GM13976 (cell line): ENCODE measurements at places on chromosomes 12 and 14.

- DNase-seq, result peak; percentile 32
Observed at GRCh38 chr12:7907009-7907408, 29.0 kb downstream of the SLC2A3 start.

DNA sequence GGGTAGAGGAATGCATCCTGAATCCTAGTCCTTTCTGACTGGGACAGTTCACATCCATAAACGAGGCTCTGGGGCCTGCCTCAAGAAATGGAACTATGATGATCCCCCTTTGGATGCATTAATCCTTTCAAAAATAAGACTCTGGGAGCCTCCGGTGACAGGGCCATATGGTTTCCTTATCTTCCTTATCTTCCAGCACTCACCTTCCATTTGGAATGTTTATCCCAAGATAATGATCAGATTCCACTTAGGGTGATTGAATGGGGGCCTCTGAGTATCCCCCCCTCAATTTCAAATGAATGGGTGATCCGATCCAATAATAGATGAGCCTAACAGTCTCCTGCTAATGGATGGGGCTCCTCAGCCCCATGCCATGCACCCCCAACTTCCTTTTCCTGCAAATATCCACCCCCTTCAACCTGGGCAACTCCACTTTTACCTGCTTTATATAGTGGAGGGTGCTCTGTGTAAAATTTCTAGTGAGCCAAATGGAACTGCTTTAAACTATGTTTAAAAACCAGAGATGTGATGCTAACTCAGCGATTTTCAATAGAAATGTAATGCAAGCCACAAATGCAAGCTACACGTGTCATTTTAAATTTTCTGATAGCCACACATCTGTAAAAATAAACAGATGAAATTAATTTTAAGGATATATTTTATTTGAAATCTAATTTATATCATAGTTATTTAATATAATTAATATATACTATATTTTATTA is 157.8 kb downstream of the ZFP36L1 start:
- no peak for DNase-seq

GRCh38 chr12:50659260-50659659 is 104.6 kb upstream of the ATF1 start:
- DNase-seq, result no peak

GRCh38 chr12:105453316-105453715 is 122.8 kb downstream of the C12orf75 start:
- DNase-seq, result no peak

GRCh38 chr14:92668276-92668973 is 80.0 kb downstream of the LGMN start:
- DNase-seq, result no peak

DNA sequence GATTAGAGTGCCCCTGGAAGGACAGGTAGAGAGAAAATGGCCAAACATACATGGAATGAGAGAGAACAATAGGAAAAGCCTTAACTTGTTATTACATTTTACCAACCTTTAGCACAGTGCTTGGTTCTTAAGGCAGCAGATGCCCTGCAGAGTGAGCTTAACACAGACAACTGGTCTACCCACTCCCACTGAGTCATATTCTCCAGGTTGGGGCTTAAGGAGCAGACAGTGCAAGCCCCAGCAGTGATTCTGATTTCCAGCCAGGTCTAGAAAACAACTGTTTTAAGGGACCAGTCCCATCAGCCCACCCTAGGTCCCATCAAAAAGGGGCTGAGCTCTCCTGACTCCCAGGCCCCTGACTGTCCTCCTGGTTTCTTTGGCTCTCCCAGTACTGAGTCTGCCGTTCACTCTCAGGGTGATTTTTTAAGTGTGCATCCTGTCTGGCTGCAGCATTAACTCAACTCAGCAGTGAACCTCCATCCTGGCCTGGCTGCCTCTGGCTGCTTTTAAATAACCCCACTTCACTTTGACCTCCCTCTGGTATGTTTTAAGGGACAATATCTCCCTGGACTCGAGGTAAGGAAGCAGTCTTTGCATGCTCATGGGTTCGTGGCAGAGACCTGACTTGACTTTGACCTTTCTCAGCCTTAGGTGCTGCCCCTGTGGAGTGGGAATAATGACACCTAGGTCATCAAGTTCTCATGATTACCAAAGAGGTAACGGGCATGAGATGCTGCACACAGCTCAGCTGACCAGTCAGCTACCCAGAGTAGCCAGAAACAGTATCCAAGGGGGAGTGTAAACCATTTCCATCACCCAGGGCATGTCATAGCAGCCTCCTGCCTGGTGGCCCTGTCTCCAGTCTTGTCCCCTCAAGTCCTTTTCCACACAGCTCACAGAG is 210.7 kb upstream of the PWP1 start:
- no peak for DNase-seq

- no peak for DNase-seq
Observed at GRCh38 chr12:90745211-90745610, 209.8 kb downstream of the CCER1 start.

GRCh38 chr14:31510222-31510621 is 22.4 kb upstream of the GPR33 start:
- DNase-seq, result peak; percentile 36

DNA sequence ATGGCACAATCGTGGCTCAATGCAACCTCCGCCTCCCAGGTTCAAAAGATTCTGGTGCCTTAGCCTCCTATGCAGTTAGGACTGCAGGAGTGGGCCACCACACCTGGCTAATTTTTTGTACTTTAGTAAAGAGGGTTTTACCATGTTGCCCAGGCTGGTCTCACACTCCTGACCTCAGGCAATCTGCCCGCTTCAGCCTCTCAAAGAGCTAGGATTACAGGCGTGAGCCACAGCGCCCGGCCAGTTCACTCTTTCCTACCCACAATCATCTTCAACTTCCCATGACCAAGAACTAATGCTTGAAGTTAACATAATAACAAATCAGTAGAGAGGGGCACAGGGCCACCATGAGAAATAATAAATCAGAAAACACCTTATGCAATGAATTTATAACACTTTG is 82.4 kb downstream of the HECTD1 start:
- DNase-seq, result no peak

GRCh38 chr14:48704639-48705038 is 881.5 kb downstream of the RPS29 start:
- DNase-seq, result no peak

DNA sequence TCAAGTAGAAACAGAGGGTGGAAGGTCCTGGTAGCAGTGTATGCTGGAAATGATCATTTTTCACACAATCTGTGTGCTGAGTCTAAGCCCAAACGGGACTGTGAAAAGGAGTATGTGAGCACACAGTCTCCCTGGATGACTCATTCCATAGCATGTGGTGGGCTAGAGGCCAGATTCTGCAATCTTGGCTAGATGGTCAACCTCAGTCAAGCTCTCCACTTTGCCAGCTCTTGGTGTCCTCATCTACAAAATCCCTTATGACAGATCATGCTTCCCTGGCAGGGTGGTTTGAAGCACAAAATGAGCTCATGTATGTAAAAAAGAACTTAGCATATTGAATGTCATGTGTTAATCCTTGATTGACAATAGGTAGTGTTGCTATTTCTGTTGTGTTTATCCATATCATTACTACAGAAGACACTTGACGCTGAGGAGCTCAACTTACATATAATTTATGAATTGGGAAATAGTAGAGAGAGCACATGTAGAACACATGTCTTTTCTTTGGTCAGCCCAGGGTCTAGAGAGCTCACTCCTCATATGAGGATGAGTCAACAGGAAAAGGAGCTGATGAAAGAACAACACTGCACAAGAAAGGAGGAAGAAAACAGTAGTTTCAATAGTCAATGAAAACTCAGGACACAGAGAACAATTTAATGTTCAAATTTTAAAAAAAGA is 517.5 kb downstream of the BCL11B start:
- DNase-seq, result no peak

- DNase-seq, result no peak
Observed at GRCh38 chr12:94969424-94969823, 34.1 kb downstream of the NDUFA12 start.

GRCh38 chr14:106506881-106507305 is 980.5 kb downstream of the TMEM121 start:
- DNase-seq, result no peak

- no peak for DNase-seq
Observed at GRCh38 chr14:35154016-35154415, 31.7 kb downstream of the PRORP start.

DNA sequence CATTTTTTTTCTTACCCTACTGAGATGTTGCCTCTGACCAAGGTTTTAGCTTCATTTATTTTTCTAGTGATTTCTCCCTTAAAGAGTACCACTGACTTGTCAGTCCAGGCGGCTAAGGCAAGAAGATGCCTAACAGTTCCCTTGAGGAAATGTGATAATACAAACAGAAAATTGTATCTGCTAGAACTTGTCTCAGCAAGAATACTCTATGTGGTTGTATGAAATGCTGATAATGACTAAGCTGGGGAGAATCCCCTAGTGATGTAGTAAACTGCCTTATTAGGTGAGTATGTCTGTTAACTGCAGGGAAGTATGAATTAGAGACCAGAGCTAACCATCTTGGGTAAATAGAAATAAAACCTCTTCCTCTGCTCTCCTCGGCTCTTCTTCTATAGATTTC is 6.7 kb downstream of the C12orf54 start:
- DNase-seq, result peak; percentile 53

GRCh38 chr12:128076188-128076587 is 190.8 kb upstream of the TMEM132C start:
- no peak for DNase-seq

GRCh38 chr12:5260086-5260485 is 171.8 kb upstream of the NTF3 start:
- DNase-seq, result no peak

DNA sequence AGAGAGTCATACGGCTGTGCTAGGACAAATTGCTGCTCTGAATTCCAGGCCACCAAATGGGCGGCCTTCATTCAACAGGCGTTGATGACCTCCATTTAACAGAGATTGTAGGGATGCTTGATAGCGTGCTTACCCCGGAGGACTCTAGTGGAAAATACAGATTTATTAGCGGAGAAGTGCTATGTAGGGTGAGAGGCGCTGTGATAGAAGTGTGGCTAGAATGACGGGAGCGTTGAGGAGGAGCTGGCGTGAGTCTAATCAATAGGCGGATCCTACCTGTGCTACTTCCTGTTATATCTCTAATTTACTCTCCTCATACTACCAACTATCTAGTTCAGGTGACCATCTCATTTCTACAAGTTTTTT is 668 bp downstream of the MRPS35 start:
- peak; percentile 47 for DNase-seq

DNA sequence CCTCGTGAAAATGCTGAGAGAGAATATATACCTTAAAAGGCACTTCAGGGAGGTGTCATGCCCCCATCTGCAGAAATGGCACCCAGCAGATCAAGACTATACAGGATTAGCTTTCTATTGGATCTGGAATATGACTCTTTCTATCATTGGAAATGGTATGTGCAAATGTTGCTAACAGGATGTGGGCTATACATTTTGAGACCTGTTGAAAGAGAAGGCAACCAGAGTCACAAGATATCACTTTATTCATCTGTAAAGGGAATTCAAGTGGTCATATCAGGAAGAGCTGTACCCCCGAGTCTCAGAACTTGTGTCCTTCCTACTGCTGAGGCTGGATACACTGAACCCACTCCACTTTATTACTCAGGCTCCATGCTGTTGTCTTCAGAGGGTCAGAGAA is 46.1 kb upstream of the FRMD6 start:
- no peak for DNase-seq

DNA sequence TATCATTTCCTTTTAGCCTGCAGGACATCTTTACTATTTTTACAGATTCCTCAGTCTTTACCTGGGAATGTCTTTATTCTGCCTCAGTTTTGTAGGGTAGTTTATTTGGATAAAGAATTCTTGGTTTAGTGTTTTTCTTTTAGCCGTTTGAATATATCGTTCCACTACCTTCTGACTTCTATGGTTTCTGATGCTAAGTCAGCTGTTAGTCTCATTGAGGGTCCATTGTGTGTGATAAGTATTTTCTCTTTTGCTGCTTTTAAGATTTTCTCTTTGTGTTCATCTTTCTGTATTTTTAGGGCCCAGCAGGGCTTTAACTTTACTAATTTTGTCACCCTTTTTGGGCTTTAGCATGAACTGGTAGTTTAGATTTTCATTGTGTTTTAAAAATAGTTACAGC is 113.5 kb downstream of the MNAT1 start:
- no peak for DNase-seq

DNA sequence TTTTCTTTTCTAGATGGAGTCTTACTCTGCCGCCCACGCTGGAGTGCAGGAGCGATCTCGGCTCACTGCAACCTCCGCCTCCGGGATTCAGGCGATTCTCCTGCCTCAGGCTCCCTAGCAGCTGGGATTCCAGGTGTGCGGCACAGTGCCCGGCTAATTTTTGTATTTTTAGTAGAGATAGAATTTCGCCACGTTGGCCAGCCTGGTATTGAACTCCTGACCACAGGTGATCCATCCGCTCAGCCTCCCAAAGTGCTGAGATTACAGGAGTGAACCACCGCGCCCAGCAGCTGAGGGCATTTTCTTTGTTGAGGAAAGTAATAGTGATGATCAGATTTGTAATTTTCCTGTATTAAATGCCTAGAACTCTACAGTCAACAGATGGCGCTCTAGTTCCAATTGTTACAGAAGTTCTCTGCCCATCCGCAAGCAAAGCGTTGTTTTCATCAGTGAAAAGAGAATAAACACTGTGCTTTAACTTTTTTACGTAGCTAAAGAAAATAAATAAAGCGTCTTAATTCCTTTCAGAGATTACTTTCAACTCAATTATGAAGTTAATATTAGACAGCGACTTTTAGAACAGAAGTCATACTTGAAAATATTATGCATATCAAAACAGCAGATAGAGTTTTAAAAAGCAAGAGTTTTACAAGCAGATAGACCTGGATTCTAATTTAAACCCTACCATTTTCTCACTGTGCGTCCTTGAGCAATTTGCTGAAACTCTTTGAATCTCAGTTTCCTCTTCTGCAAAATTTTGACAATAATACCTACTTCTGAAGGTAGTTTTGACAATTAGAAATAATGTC is 335.1 kb downstream of the DUSP6 start:
- DNase-seq, result peak; percentile 34

GRCh38 chr12:81450920-81451739 is 308.0 kb downstream of the PPFIA2 start:
- DNase-seq, result no peak

GRCh38 chr12:53806721-53807120 is 54.9 kb upstream of the CISTR start:
- no peak for DNase-seq

DNA sequence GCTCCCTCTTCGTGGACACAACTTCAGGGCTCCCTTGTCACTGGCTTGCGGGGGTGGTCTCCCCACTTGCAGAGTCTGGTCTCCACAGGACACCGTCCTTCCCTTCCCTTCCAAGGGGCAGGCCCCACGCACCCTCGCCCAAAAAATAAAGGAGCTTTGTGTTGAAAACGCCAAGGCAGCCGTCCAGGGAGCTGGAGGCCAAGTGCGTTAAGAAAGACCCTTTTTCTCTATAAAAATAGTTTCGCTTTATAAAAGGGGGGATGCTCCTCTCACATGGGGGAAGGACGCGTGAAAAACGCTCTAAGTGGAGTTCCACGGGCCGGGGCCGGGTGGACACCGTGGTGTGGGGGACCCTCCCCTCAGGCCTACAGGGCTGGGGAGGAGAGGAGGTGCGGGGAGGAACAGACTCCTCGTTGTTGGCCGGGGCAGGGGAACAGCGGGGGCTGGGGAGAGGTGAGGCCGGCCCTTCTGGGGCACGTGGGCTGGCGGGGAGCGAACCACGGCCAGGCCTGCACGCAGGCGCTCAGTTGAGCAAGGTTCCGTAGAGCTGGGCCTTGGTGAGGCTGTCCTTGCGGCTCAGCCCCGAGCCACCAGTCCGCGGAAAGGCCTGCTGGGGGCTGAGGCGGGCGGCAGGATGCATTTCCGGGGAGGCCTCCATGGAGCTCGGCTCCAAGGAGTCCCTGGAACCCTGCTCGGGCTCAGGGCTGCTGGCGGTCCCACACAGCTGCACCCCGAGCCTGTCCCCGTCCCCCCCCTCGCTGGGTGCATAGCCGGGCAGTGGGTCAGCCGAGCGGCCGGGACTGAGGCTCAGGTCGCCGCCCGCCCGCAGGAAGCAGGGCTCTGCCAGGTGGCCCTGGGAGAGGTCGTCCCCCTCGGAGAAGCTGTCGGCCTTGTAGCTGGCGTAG is 49.5 kb downstream of the BEGAIN start:
- no peak for DNase-seq
